ENCODE measurements at places on chromosomes 1 and 21.

DNA sequence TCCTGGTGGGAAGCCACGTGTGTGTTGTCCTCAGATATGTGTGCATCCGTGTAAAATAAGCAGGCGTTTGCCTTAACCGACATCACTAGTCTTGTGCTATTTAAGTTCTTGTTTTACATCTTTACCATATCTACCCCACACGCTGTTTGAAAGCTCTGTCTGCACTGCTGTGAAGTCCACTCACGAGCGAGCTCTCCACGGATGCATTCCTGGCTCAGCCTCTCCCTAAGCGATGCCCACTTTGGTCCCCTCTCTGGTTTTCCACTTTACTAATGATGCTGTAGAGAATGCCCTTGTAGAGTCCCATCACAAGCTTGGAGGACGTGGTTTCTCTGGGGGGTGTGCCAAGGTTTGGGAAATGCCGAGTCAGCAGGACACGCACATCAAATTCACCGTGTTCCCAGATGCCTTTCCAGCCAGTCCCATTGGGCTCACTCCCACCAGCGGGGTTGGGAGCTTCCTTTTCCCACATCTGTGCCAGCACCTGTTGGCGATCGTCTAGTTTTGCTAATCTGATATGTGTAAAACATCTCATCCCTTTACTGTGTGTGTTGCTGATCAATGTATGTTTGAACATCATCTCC, 43.8 kb downstream of the ACTL8 start:
- no peak for DNase-seq

GRCh38 chr1:93925206-93925605, 16.0 kb upstream of the GCLM start:
- no peak for DNase-seq

GRCh38 chr1:206809504-206810084, 37.3 kb upstream of the IL10 start:
- DNase-seq, result no peak

GRCh38 chr1:64263856-64264255, 60.4 kb downstream of the UBE2U start:
- no peak for DNase-seq

GRCh38 chr1:26166719-26167281, 2.0 kb downstream of the C1orf232 start:
- DNase-seq, result no peak

DNA sequence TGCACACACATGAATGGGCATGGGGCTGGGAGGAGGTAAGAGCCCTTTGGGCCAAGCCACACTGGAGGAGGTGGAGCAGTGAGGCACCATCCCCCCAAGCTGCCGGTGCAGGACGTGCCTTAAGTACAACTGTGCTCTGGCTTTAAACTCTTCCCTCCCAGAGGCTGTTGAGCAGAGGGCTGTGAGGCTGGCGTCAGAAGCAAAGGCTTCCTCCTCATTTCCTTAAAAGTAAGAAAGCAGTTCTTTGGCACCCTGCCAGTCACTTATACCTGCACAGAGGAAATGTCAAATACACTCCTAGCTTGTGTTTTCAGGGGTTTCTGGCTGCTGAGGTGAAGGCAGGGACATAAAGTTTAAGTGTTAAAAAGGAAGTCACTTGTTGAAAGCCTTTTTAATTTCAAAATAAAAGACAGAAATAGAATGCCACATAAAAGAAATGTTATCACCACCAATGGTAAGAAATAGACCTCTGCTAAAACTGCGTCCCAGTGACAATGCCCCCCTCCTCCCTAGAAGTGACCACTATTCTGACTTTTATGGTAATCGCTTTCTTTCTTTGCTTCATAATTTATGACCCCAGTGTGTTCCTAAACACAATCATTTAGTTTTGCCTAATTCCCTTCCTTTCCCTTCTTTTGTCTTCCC, 33.0 kb downstream of the LAMC2 start:
- DNase-seq, result no peak

GRCh38 chr1:193285641-193286040, 99.2 kb upstream of the B3GALT2 start:
- no peak for DNase-seq

DNA sequence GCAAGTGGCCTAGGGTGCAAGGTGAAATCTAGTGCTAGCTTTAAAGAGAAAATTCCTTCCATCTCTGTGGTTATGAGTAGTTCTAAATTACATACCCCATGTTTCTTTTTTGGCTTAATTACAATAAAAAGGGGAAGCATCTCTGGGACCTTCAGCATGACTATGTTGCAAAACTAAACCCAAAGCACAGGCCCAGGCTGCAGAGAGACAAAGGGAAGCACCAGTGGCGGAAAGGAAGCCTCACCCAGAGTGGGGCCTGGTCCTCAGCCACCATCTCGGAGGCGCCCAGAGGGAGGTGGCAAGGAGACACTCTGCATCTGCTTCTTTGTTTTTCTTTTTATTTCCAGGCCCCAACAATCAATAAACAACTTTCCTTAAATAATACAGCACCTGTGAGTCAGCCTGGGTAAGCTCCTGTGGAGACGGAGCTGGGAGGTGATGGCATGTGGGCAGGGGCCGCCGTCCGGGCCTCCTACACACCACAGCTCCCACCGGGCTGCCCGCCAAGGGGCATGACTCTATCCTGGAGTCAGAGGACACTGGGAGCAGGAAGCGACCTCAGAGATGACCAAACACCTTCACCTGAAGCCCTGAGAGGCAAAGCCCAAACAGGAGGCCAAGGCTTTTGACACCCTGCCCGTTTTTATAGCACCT, 21.7 kb downstream of the ITPKB start:
- DNase-seq, result no peak

DNA sequence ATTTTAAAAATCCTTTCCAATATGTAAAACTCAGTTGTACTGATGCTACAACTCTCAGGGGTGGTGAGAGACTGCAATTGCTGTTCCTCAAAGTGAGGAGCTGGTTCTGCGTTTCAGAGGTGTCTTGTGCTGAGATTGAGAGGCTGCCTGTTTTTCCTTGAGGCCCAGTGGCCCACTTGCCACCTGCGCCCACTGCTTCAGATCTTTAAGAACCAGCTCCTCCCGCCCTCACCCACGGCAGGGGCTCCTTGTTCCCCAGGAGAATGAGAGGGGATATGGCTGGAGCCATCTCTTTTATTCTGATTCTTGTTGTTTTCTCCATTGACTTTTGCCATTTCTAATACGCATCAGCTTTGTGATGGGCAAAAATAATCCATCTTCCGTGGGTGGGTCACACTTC, 45.5 kb downstream of the EVA1C start:
- no peak for DNase-seq

- no peak for DNase-seq
These were observed 148.9 kb downstream of the PBX1 start for GRCh38 chr1:164707868-164708331.

GRCh38 chr1:101105877-101106276, 80.3 kb upstream of the DPH5 start:
- no peak for DNase-seq

DNA sequence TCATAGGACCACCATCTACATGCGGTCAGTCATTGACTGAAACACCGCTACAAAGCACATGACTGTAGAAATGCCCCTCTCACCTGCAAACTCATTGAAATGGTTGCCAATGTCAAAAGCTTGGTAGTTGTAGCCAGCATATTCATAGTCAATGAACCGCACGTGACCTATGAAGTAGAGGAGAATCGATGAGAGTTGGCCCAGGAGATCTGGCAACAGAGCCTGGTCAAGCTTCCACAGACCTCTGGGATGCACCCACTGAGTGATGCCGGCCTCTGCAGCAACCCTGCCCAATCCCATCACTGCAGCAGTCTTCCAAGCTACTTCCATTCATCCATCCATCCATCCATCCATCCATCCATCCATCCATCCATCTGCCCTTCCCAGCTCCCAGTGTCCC, 11.9 kb downstream of the ETNK2 start:
- no peak for DNase-seq

DNA sequence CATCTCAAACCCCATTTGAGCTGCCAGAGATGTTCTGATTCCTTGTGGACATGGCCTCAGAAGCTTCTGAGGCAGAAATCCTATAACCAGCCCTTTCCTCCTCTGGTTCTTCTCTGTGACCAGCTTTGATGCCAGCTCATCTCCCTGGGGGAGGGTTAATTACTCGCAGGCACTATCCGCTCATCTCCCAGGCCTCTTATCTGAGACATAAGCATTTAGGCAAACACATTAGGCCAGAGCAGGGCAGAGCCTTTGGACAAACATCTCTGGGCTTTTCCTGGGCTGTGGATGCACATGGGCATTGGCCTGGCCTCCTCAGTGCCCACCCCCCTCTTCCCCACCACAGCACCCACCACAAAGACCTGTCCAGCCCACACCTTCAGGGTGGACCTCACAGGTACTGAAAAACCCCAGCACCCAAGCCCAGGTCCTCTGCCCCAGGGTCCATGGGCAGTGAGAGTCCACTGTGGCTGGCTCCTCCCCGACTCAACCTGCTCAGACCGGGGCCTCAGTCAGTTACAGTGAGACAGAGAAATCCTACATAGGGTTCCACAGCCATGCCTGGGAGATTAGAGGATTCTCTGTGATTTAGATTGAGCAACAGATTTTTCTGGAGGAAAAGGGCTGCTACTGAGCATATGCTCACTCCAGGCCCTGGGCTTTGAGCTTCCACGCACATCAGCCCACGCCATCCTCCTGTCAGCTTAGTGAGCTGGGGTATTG, 26.9 kb downstream of the IGSF21 start:
- no peak for DNase-seq

DNA sequence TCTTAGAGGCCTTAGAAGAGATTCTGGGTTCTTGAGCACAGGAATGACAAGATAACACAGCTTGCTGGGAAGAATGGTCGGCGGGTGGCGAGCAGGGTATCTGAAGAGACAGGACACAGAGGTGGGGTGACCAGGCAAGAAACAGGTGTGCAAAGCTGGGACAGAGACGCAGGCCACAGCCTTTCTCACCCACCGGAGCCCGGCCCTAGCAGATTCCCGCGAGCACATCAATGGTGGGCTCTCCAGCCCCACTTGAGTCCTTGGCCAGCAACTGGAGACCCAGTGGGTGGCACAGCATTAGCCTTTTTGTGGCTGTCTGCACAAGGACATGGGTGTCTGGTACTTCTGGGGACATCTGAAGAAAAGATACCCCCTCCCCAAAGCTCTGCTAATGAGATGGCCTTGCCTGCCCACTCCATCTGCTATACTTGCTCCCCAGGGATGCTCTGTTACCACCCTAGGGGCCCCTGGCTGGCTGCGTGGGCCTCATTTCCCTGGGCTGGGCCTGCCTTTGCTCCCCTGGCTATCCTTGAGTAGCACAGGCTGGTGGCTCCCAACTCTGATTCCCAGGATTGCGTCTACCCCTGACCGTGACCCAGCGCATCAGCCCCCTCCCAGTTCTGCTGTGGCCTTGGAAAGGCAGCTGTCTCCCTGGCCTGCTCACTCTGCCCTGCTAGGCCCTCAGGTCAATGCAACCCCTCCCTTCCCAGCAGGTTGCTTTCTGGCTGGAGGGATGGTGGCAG, 127.2 kb upstream of the ADAR start:
- no peak for DNase-seq

DNA sequence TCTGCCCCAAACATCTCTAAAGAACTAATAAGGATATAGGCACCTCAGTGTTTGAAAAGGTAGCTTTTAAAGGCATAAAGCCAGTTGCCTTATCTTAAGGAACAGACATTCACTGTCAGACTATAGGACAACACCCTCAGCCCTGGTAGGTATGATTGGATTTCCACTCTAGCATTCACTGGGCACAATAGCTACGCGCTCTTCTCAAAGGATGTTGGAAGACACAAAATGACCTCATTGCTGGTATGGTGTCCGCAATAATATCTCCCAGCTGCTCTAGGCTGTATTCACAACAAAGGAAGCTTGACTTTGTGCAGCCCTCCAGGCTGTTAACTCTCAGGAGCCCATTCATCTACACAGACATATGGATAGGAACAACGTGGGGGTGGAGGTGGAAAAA, 119.4 kb upstream of the CXADR start:
- DNase-seq, result no peak

GRCh38 chr1:112304612-112305011, 91.4 kb upstream of the CTTNBP2NL start:
- DNase-seq, result no peak

GRCh38 chr1:170200161-170200560, 54.4 kb downstream of the NTMT2 start:
- DNase-seq, result no peak

Measured in esophagus squamous epithelium (tissue), 5 donors.